Lung (tissue), 17 donors: ENCODE measurements at places on chromosomes 12 and 14. TPM values are rescaled to one million over a fixed set of nuclear protein-coding genes. Genes with fewer than 3 reads are reported as not detected.

Gene DEPDC4
- 0.54 TPM for polyA plus RNA-seq

Gene COQ10A
- 18.1 TPM for polyA plus RNA-seq

Gene ISCU
- 132 TPM for polyA plus RNA-seq

Gene TMEM117
- polyA plus RNA-seq = 1.2 TPM

Gene SUSD6
- 70.7 TPM for polyA plus RNA-seq

Gene LRP1-AS
- not detected for polyA plus RNA-seq

Gene C12orf42
- not detected for polyA plus RNA-seq

Gene FAR2
- polyA plus RNA-seq = 11.8 TPM

Gene TEX22
- 0.18 TPM for polyA plus RNA-seq

Gene DEGS2
- polyA plus RNA-seq = 3.6 TPM

Gene PROX2
- 0.01 TPM for polyA plus RNA-seq

Gene DDIT3
- 74.7 TPM for polyA plus RNA-seq

Gene ANHX
- polyA plus RNA-seq = not detected

Gene FBLN5
- 43.1 TPM for polyA plus RNA-seq

Gene FGF23
- polyA plus RNA-seq = not detected

Gene SRGAP1
- polyA plus RNA-seq = 2.0 TPM

Gene MYF6
- polyA plus RNA-seq = not detected

Gene RERGL
- 4.5 TPM for polyA plus RNA-seq

Gene LRRIQ1
- polyA plus RNA-seq = 3.4 TPM

Gene KRT75
- polyA plus RNA-seq = not detected

Gene MYL2
- 0.65 TPM for polyA plus RNA-seq

Gene PTGDR
- polyA plus RNA-seq = 0.53 TPM

Gene CACNA2D4
- polyA plus RNA-seq = 2.9 TPM

Gene IGF1
- 11.4 TPM for polyA plus RNA-seq
